Karpas-422 (cell line): ENCODE measurements at places on chromosomes 13 and 19. TPM values are rescaled to one million over a fixed set of nuclear protein-coding genes. Genes with fewer than 3 reads are reported as not detected.

- DNase-seq: no peak
These were observed 4.9 kb upstream of the ZNF90 start for GRCh38 chr19:20072936-20073335.

DNA sequence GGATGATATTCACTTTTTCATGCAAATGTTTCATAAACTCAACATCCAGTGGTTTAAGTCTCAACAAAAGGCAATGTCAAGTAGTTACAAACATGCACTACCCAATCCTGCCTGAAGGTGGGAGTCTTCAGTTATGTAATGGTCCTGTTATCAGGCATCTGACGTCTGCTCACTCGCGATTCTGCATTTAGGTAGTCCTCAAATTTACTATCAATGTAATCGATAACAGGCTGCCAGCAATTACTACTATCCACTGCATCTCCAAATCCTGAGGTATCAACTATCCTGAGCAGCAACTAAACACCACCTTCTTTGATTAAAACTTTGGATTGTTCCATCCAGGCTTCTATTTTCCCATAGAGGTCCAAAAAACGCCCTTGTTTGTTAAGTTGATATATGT, 51.2 kb downstream of the NLRP12 start:
- DNase-seq: peak; percentile 87

DNA sequence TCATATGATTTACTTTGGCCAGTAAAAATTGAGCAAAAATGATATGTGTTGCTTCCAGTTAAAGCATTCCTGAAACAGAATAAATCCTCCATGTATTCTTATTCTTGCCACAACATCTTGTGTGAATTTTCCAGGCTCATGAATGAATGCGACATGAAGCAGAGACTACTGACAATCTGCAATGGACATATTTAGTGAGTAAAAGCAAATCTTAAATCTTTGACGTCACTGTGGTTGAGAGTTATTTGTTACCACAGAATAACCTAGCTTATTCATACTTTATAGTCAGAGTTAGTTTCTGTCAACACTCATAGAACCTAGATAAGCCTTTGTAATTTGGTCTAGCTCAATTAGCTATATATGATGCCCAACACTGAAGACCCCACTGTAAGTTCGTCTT, 1443.1 kb downstream of the PCDH9 start:
- no peak for DNase-seq

DNA sequence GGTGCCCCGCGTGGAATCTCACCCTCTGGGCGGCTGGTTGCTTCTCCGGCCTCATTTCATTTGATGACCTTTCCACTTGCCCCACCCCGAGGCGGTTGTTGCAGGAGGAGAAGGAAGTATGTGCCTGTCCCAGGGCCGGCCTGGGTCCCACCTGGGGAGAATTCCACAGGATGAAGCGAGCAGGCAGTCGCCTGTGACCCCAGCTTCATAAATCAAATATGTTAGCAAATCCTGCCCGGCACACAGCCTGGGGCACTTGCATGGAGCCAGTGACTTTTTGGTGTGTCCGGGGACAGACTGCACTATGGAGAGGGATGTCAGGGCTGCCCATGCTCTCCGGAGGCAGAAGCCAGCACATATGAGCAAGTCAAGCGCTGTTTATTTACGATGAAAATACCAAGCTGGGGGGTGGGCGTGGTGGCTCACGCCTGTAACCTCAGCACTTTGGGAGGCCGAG, 19.7 kb upstream of the ZBTB7A start:
- DNase-seq: no peak

The KIR2DL1 gene
- not detected in 2 replicates for total RNA-seq

DNA sequence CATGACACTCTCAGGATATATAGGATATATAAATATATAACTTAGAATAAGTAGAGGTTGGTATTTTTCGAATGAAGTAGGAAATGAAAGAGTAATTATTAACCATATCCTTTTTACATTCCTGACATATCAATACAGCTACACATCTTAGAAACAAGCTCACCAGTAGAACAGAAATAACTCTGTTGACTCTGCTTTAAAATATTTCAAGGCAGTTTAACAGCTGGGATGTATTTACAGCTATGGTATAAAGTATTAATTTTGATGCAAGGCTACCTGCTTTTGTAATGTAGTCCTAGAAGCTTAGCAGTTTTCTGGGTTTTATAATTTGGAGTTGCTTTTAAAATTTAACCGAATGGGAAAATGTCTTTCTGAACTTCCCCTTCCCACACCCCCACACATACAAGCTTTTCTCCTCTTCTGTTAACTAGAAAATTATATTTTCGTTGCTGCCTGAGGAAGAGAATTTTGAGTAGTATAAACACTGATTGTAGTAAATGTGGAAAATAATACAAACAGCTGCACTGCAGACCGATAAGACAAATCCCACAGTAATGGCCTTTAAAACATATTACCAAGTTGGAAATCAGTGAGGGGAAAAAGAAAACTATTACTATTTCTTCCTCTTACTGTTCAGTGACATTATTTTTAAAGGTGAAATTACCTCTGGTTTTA, 147.7 kb downstream of the GGACT start:
- DNase-seq: no peak

GRCh38 chr13:32949820-32950219, 66.4 kb upstream of the KL start:
- no peak for DNase-seq

DNA sequence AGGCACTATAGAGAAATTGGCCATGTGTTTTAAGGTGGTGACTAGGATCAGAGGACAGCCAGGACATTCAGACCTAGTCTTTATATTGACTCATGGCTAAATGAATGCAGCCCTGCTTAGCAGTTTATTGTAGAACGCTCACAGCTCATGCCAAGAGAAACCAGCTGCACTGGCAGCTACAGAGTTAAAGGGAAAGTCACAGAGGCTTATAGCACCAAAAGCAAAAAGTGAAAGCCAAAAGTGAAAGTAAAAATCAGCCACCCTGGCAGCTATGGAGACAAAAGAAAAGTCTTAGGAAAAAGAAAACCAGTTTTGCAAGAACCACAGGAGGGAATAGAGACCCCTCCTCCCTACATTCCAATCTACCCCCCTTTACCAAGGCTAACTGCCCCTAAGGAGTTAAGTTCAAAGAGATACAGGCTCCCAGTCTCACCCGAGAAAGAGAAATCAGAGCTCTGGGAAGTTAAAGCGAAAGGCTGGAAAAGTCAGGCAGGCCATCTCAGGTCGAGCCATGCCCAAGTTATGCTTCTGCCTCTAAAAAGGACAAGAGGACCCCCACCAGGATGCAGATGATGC, 99.0 kb downstream of the ZNF429 start:
- DNase-seq: peak; percentile 62
